ENCODE measurements at places on chromosomes 11 and 22. TPM values are rescaled to one million over a fixed set of nuclear protein-coding genes. Genes with fewer than 3 reads are reported as not detected.

The HOATZ gene
- not detected for total RNA-seq

The POU2AF2 gene
- total RNA-seq, result 0.35 TPM

DNA sequence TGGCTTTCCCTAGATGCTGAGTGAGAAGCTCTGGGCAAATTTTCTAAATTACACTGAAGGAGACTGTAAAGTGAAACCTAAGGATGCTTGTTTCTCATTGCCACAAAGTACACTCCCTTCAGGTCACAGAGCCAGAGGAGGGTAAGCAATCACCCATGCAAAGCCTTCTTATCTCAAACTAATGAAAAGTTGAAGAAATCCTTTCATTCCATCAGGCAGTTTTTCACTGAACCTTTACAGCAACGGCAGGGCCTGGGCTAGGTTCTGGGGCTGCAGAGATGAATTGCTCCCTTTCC is 106.2 kb downstream of the RASSF10 start:
- DNase-seq, result no peak
- peaks cover 58% of the 10 kb centered on the region for H3K4me1 ChIP-seq
- no peak overlapping the region for H3K4me3 ChIP-seq
- no peaks in the 10 kb centered on the region for H3K27me3 ChIP-seq
- no peak overlapping the region for H3K27ac ChIP-seq
- H3K36me3 ChIP-seq, result no peaks in the 10 kb centered on the region

DNA sequence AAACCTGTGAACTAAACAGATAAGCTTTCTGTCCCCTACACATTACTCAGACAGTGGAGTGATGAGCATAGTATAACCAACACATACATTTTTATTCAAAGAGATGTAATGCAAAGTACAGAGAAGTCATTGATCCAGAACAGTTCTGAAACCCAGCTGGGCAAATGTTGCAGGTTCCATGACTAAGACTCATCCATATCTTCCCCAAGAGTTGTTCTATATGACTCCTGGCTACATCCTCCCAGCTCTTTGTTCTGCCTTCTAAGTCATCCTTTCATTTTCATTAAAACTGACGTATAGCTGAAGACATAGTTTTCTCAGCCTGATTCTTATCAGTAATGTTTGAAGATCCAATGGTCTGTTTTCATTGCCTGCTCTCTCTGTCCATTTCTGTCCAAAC is 47.3 kb downstream of the PLAAT5 start:
- no peaks in the 10 kb centered on the region for H3K36me3 ChIP-seq
- H3K27ac ChIP-seq, result no peak overlapping the region
- H3K27me3 ChIP-seq, result peaks cover 59% of the 10 kb centered on the region

DNA sequence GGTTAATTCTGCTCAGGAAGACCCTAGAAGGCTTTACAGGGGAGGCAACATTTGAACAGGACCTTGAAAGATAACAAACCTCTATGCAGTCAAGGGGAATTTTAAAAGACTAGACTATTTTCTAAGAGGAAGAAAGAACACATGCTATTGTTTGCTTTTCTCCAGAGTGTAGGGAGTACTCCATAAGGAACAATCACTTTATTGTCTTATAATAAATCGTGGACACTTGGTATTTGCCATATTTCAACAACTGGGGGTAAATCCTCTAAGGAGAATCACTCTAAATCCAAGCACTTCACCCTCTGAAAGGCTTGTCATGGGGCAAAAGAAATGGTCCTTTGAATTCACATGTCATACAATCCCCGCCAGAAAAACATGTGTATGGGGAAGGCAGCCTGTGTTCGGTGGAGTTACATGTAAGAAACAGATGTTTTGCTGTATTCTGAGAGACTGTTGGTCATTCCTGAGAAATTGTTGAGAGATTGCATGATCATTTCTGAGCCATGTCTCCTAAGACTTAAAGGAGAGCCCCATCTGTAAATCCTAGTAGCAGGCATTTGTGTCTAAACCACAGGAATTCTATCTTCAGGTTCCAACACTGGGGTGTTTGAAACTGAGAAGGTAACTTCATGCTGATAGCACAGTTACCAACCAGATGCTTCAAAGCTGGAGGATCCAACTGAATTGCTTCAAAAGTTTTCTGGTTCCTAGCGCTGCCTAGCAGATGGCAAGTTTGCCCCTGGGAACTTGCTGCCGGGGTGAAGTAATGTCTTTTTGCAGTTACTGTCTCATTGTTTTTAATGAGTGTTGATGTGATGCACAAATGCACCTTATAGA is 66.8 kb downstream of the FZD4 start:
- no peaks in the 10 kb centered on the region for H3K4me1 ChIP-seq
- H3K27ac ChIP-seq, result no peak overlapping the region
- H3K27me3 ChIP-seq, result no peaks in the 10 kb centered on the region
- no peaks in the 10 kb centered on the region for H3K36me3 ChIP-seq
- no peak overlapping the region for H3K4me3 ChIP-seq

The OR56B1 gene
- total RNA-seq, result not detected

DNA sequence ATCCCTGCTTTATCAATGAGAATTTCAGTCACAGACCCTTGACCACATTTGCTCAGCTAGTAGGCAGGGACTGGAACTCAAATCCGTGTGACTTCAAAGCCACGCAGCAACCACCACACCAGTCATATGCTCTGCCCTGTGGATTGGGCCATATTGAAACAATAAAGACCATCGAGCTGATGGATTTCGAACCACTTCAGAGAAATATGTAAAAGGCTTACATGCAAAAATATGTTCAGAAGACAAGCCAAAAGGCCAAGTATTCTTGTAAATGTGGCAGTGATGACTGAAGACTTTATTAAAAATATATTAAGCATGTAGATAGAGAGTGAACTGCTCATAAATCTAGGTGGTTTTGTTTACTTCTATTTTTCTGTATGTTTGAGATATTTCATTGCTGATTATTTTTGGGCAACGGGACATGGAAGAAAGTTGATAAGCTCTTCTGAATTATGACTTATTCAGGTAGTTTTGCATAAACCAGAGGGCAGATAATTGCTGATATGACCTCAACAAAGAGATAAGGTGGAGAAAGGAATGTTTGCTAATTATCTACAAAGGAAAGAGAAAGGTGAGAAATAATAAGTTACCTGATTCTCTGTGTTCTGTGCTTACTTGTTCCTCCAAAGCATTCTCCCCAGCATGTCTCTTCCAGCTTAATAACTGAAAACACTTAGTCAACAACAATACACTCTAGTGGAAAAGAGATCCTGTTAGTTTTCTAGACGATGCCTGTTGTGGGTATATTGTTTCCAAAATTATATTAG is 99.4 kb downstream of the PDHX start:
- no peaks in the 10 kb centered on the region for H3K27me3 ChIP-seq
- no peak overlapping the region for H3K27ac ChIP-seq
- peaks cover 54% of the 10 kb centered on the region for H3K4me1 ChIP-seq
- DNase-seq, result no peak

Measured in Calu3 (cell line).